ENCODE measurements at places on chromosomes 5 and 9. TPM values are rescaled to one million over a fixed set of nuclear protein-coding genes. Genes with fewer than 3 reads are reported as not detected.

DNA sequence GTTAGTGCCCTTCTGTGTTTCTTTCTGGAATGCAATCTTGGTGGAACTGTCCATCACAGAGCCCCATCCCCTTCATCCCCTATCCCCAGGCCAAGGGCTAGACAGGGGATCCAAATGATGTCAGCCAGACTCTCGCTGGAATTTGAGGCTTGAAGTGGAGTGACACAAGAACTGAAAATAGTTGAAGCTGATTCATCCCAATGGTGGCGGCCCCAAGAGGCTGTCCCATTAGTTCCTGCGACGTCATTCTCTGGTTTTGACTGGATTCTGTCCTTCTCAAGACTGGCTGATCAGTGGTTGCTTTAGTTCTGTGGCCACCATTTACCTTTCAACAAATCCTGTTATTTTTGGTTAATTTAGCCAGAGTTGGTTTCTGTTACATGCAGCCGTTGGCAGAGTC is 59.9 kb downstream of the SUB1 start:
- no peak overlapping the region for H3K4me3 ChIP-seq
- H3K36me3 ChIP-seq, result no peaks in the 10 kb centered on the region
- H3K27me3 ChIP-seq, result no peaks in the 10 kb centered on the region
- DNase-seq, result no peak

Gene GFPT2
- total RNA-seq, result 21.7 TPM

Gene HMGXB3
- total RNA-seq, result 63.6 TPM

DNA sequence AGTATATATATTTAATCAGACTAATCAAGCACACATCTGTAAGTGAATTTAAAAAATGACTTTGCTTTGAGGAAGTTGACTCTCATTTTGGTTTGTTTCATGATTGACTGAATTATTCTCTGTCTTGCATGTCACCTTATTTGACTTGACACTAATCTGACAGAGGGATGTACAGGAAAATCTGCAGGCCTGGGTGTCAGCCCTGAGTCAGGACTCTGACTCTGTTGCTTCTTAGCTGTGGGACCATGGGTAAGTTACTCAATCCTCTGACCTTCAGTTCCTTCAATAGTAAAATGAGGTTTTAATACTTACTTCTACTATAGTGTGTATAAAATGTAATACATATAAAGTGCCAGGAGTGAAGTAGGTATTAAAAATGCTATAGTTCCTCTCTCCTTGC is 415.9 kb downstream of the ARHGEF28 start:
- H3K4me1 ChIP-seq, result peaks cover 3% of the 10 kb centered on the region
- H3K4me3 ChIP-seq, result no peak overlapping the region
- no peaks in the 10 kb centered on the region for H3K36me3 ChIP-seq
- no peak overlapping the region for H3K27ac ChIP-seq
- no peak for DNase-seq

Gene SLC6A19
- 0.68 TPM for total RNA-seq

Gene WDR31
- 10.2 TPM for total RNA-seq

DNA sequence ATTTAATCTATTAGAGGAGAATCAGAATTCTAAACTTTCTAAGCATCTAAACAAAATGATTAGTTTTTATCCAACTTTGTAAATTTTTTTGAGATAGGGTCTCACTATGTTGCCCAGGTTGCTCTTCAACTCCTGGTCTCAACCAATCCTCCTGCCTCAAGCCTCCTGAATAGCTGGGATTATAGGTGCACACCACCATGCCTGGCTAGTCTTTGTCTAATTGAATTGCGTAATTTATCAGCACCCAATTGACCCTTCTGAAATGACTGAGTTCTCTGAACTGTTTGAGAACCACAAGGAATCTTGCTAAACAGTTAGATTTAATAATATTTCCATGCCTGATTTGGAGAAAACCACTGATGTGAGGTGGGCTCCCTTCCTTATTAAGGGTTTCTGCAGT is 75.7 kb downstream of the PJA2 start:
- no peaks in the 10 kb centered on the region for H3K27me3 ChIP-seq
- no peaks in the 10 kb centered on the region for H3K4me1 ChIP-seq
- DNase-seq, result no peak
- H3K36me3 ChIP-seq, result no peaks in the 10 kb centered on the region

- H3K4me1 ChIP-seq, result peaks cover 16% of the 10 kb centered on the region
- no peak overlapping the region for H3K4me3 ChIP-seq
- H3K27ac ChIP-seq, result no peak overlapping the region
- no peaks in the 10 kb centered on the region for H3K36me3 ChIP-seq
- H3K27me3 ChIP-seq, result no peaks in the 10 kb centered on the region
Observed at GRCh38 chr5:116420540-116420939, 154.1 kb downstream of the SEMA6A start.

DNA sequence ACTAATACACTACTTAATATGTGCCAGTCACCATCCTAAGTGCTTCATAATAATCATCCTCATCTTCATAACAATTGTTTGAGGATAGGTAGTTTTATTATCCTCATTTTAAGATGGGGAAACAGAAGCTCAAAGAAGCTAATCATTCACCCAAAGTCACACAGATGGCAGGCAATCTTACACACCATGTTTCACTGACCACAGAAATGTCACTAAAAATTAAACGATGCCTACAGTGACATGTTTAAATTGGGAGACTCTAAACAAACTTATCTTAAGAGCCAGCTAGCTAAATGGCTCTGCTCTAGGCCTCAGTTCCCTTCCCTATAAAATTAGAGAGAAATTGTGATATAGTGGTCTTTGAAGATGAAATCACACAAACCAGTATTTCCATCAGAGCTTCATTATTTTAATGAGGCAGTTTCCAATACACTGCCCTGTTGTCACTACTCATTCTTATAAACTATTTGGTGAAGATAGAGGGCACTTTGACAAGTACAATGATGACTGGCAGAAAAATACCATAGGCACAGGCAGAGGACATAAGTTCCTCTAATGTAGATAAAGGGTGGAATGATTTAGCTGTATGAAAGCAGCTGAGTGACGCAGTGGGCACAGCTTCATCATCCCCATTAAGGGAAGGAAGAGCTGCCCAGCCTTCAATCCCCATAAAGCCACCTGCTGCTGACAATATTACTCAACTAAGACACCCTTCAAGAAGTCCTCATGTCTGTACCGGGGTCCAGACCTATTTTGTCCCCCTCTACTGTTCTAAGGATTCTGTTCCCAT is 224.1 kb downstream of the ACTL7B start:
- no peaks in the 10 kb centered on the region for H3K4me1 ChIP-seq
- no peak overlapping the region for H3K4me3 ChIP-seq
- H3K36me3 ChIP-seq, result no peaks in the 10 kb centered on the region
- no peak overlapping the region for H3K27ac ChIP-seq

Gene CNTNAP3B
- total RNA-seq, result 40.8 TPM

- no peak for DNase-seq
- H3K4me1 ChIP-seq, result peaks cover 3% of the 10 kb centered on the region
- H3K4me3 ChIP-seq, result no peak overlapping the region
- no peaks in the 10 kb centered on the region for H3K36me3 ChIP-seq
Observed at GRCh38 chr9:130332384-130332926, 66.9 kb downstream of the HMCN2 start.

Gene PCDHA12
- total RNA-seq, result 4.3 TPM

Gene FCN2
- not detected for total RNA-seq

Gene TLR4
- 3.7 TPM for total RNA-seq

Gene PCDHGA8
- total RNA-seq, result 8.2 TPM

DNA sequence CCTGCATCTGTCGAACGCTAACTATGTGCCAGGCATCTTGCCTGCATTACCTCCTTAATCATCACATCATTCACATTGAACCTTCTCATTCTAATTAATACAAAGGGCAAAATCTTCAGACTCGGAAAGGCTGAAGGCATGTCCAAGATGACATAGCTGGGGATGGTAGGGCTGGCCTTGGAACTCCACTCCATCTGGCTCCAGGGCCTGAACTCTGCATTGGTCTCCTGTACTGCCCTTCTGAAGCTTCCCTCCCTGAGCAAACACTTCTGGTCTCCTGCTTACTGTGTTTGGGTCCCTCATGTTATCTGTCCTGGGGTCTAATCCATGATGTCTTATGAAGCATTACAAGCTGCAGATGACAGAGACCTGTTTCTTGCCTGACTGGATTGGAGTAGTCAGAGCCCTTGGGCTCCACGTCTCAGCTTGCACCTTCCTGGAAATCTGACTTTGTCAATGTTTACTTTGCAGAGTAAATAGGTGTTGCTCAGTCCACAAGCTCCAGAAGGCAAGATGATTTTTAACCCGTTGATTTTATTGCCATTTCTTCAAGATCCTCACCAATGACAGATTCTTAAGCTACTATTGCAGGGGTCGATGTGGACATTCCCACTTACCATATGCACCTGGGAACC is 106.1 kb downstream of the GALNT10 start:
- DNase-seq, result no peak
- H3K4me3 ChIP-seq, result no peak overlapping the region
- no peaks in the 10 kb centered on the region for H3K4me1 ChIP-seq
- no peak overlapping the region for H3K27ac ChIP-seq
- H3K27me3 ChIP-seq, result no peaks in the 10 kb centered on the region

GRCh38 chr5:5304361-5305020 is 118.0 kb upstream of the ICE1 start:
- no peak overlapping the region for H3K4me3 ChIP-seq
- no peaks in the 10 kb centered on the region for H3K27me3 ChIP-seq
- DNase-seq, result no peak
- H3K27ac ChIP-seq, result no peak overlapping the region
- H3K36me3 ChIP-seq, result no peaks in the 10 kb centered on the region
- no peaks in the 10 kb centered on the region for H3K4me1 ChIP-seq

- no peaks in the 10 kb centered on the region for H3K36me3 ChIP-seq
- no peak overlapping the region for H3K4me3 ChIP-seq
- no peak for DNase-seq
- H3K27me3 ChIP-seq, result no peaks in the 10 kb centered on the region
Observed at GRCh38 chr9:83359039-83359438, 179.2 kb downstream of the FRMD3 start.

DNA sequence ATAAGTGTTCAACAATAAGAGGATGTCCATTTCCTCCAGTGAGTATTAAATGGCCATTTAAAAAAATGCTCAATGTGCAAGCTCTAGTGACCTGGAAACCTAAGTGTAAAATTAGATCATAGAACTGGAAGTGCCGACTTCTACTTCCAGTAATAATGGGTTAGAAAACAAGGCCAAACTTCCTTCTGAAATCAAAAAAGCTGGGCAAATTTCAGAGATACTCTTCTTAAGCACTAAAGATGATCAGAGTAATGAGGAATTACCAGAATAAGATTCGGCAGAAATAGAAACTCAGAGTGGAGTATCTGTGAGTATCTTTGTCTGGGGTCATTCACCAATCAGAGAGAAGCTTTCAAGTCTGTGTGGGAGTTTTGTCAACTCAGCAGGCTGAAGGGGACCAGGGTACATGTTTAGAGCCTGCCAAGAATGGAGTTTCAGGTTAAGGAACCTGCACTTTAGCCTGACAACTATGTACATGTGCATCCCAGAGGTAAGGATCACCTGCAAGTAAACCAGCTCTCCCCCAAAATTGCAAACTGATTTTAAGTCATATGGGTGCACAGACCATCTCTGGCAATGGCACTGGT is 17.1 kb downstream of the FCN2 start:
- H3K27ac ChIP-seq, result no peak overlapping the region
- H3K4me1 ChIP-seq, result peaks cover 22% of the 10 kb centered on the region
- H3K36me3 ChIP-seq, result no peaks in the 10 kb centered on the region
- no peak for DNase-seq
- H3K27me3 ChIP-seq, result no peaks in the 10 kb centered on the region
